ENCODE measurements at places on chromosomes 2 and 18.

GRCh38 chr18:1292167-1292566 lies 387.5 kb downstream of the ADCYAP1 start:
- no peak for DNase-seq

DNA sequence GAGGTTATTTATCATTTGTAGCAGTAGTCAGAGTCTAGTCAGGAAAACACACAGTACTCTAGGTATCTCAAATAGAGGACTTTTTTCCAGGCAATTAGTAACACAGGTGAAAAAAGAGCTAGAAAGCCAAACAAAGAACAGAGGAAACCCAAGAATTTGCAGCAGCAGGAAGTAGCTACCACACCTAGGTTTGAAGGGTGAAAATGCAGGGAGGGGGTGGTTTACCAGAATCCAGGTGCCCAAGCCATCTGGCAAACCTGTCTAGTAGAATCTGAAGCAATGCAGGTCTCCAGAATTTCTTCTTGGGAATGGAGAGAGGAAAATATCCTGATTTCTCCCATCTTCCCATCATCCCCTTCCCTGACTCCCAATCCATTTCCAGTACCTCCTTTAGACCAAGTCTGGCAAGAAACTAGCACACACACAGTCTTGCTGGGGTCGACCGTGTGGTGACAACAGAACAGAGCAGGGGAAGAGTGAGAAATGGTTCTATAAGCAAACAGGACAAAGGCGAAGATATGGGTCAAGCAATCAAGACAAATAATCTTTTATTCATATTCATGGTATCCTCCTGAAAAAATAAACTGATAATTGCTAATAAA lies 231.9 kb upstream of the MMADHC start:
- no peak for DNase-seq

GRCh38 chr2:175004730-175004979 lies 526 bp downstream of the CHN1 start:
- no peak for DNase-seq

DNA sequence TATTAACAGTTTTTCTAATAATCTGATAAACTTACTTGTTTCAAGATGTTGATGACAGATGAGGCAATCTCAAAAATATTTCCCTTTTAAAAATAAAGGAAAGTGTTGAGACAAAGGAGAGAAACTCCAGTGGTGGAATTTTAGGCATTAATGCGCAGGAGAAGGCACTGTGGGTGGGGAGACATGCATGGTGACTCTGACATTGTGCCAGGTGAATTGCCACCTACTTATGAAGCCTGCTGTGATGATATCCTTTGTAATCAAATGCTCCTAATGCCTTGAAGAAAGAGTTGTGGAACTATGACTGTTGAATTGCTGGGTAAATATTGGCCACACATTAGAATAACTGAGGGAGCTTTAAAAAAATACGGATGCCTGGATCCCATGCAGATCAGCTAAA lies 101.4 kb downstream of the PLA2R1 start:
- no peak for DNase-seq

- no peak for DNase-seq
These were observed 59.7 kb upstream of the ZC3H15 start for GRCh38 chr2:186426153-186427016.

GRCh38 chr2:233051241-233052149 lies 8.6 kb upstream of the INPP5D start:
- DNase-seq = no peak

- DNase-seq = no peak
These were observed 61.4 kb downstream of the SLC4A3 start for GRCh38 chr2:219688560-219689445.

Measured in activated CD4-positive, alpha-beta T cell treated with anti-CD3 and anti-CD28 coated beads, Interleukin-2, amount 50 U/mL, for 24 hours (primary cell).